Activated naive CD8-positive, alpha-beta T cell treated with anti-CD3 and anti-CD28 coated beads, Interleukin-2, amount 50 U/mL, for 24 hours (primary cell): ENCODE measurements at places on chromosomes 6 and 20.

DNA sequence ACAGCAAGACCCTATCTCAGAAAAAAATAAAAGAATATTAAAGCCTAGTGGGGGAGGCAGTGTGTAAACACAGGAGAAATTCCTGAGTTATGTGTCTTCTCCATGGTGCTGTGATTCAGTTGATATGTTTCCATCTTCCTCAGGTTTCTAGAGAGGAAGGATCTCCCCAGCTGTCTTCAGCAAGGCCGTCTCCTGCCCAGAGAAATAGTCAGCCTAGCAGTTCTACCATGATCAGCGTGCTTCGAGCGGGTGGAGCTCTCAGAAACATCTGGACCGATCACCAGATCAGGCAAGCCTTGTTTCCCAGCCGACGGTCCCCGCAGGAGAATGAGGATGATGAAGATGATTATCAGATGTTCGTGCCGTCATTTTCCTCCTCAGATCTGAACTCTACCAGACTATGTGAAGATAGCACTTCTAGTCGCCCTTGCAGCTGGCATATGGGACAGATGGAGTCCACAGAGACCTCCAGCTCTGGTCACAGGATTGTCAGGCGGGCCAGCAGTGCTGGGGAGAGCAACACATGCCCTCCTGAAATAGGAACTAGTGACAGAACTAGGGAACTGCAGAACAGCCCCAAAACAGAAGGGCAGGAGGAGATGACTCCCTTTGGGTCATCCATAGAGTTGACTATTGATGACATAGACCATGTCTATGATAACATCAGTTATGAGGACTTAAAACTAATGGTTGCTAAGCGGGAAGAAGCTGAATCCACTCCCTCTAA lies 34.9 kb upstream of the MTHFD1L start:
- DNase-seq, result no peak

DNA sequence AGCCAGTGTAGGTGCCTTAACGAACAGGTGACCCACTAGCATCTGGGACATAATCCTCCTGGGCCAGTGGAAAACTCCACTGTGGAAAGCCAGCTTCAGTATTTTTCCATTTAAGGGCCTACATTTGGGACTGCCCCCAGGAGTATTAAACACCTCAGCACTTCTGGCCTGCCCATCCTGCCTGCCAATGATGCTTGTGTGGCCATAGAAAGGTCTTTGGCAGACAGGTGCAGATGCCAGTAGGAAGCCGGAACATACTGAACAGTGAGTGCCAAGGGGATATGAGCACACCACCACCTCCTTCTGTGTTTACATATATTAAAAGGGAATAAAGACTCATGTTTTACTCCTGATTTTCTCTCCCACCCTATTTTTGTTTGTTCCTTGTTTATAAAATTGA lies 19.9 kb downstream of the MCM8 start:
- DNase-seq, result no peak

GRCh38 chr6:715709-716491 lies 23.0 kb upstream of the EXOC2 start:
- no peak for DNase-seq

GRCh38 chr6:111445861-111446267 lies 37.2 kb downstream of the REV3L start:
- DNase-seq, result no peak

- no peak for DNase-seq
These were observed 235.2 kb downstream of the ARID1B start for GRCh38 chr6:157012355-157012754.

GRCh38 chr20:63697357-63697867 lies 960 bp downstream of the TNFRSF6B start:
- DNase-seq, result no peak

- DNase-seq, result peak; percentile 5
These were observed 799 bp upstream of the SHPRH start for GRCh38 chr6:145964948-145965366.

GRCh38 chr20:31951203-31951529 lies 680 bp downstream of the PDRG1 start:
- no peak for DNase-seq

DNA sequence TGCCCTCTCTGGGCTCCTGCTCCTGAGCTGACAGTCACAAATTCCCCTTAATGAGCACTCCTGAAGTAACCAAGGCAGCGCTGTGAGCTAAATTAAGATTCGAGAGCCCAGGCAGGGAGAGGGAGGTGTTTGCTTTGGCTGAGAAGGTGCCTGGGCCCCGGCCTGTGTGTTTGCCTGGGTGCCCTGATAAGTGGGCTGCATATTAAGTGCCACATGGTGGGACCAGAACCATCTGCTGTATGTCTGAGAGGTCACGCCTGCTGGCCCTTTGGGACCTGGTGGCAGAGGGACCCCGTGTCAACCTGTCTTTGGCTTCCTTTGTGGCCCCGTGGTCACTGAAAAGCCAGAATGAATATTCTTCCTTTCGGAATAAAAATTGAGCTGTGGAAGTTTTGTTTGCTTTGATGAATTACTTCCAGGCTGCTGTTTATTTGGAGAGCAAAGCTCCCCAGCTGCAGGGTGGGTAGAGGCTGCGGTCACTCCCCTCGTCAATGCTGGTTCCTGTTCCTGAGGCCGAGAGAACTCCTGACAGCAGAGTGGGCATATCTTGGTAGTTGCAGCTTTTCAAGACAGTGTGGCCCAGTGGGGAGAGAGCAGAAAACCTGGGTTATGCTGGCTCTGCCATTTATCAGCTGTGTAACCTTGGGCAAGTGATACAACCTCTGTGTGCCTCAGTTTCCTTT lies 17.5 kb upstream of the KCNK16 start:
- no peak for DNase-seq

- DNase-seq, result no peak
These were observed 37.9 kb upstream of the CCN2 start for GRCh38 chr6:131989036-131989435.

DNA sequence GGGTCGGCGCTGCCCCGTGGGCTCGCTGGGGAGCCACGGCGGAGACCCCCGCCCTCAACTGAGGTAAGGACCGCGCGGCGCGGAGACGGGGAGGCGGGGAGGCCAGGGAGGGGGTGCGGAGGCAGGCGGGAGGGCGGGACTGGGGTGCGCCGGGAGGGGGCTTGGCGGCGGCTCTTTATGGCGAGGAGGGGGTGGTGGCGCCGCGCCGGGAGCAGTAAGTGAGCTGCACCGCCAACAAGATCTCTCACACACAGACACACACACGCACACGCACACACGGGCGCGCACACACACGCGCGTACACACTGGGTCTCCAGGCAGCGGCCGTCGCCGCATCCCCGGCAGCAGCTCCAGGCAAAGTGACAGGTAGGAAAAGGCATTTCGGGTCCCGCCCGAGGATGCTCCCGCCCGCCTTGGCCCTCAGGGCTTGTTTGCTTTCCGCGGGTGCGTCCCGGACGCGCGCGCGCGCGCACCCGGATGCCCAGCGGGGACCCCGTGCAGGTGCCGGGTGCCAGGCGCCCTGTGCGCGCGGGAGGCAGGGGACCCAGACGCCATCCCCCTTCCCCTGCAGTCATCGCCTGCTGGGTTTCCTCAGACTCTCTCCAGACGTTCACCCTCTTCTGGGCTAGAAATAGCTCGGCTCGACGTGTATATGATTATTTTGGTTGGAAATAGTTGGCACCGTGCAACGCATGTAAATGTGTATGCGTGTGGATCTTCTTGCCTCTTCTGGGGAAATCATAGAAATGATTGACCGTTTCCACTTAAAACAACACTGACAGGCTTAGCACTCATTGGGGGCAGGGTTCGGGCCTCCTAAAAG lies at the start of gene PLCB4:
Gene PLCB4 (plus strand): TSS at position 247 of the 823 bp plus-strand sequence. CDS start 238,728 bp downstream, outside the sequence.
- DNase-seq, result no peak

DNA sequence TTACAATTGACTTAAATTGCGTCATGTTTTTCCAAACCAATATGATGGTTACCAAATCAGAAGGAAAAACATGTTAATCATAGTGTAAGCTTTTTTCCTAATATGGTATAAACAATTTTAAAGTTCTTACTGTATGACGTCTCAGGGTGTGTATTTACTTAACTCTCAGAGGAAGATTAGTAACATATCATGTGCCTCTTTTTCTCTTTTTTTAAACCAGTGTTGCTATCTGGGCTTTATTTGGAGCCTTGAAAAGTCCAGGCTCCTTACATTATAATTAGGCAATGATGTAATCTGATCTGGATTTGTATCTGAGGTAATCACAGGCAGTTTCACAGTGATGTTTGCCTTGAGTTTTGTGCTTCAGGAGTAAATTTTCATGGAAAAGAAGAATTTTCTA lies 20.4 kb upstream of the RAB23 start:
- DNase-seq, result no peak

DNA sequence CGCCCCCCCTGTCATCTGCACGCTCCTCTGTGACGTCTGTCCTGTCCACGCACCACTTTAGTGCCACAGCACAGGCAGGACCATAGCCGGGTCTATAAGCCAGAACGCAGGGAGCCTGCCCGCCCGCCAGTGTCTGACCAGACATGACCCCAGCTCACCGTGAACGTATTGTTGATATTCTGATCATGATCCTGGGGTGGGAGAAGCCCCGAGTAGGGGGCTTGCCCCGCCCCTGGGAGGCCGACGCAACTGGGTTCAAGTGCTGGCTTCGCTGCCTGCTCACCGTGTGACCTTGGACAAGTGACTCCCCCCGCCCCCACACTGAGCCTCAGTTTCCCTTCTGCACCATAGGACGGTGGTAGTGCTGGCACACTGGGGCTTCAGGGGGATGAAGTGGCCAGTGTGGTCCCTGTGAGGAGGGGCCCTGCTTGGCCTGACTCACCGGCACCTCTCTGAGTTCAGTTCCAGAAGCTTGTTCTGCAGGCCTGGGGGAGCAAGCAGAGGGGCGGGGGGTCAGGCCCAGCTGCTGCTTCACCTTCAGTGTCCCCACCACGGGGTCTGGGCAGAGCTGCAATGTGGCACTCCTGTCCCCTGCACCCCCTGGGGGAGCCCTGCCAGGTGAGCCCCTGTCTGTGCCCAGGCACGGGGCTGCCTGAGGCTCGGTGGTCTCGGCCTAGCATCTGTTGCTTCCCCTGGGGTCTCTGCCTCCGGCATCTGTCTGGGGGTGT lies 9.2 kb downstream of the RBBP8NL start:
- DNase-seq, result no peak

DNA sequence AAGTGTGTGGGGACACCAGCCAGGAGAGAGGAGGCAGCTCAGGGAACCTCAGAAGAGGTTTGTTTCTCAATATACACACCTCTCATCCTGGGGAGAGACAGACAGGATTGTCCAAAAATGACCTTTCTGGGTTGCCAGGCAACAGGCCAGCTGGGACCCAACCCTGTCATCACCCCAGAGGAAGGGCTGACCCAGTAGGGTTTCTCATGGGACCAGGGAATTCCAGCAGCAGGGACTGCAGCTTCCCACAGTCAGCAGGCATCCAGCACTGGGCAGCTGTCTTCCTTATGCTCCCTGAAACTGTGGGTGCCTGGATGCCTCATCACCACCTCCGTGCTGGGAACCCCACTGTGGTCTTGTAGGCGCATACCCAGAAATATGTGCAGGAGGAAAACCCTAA lies 1.3 kb downstream of the C20orf202 start:
- no peak for DNase-seq

DNA sequence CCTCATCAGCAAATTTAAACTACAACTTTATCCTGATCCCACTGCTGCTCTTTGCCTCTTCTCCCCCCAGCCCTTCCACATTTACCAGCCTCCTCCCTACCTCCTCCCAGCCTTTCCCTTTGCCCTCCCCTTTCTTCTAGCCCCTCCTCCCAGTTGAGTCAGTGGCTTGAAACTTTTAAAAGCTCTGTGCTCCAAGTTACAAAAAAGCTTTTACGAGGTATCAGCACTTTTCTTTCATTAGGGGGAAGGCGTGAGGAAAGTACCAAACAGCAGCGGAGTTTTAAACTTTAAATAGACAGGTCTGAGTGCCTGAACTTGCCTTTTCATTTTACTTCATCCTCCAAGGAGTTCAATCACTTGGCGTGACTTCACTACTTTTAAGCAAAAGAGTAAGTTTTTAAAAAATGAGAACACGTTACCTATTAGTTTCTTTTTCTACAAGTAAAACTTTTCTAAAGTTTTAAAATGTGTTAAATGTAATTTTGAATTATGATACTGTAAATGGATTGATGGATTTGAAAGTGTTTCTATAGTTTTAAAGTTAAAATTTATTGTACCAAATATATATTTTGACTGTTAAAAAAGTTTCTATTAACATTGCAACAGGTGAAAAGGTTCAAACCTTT lies at the start of gene GJA1:
Gene GJA1 (plus strand): TSS at position 203 of the 626 bp plus-strand sequence. CDS start 11,202 bp downstream, outside the sequence.
- DNase-seq, result no peak

DNA sequence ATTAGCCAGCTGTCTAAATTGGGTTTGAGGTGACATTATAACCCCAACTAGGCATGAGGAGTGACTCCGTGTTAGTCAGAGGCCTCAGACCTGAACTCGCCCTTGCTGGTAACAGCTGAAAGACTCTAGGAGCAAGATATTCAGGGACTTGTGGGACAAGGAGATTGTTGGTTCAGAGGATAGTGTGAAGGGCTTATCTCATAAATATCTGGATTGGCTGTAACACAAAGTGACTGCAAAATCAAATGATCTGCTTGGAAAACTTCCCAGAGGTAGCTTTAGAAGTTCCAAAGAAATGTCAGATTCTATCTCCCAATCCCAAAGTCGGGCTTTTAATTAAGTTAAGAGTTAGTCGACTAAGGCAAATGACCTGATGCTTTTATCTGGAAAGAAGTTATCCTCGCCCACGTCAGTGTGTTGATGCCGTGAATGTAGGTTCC lies 72.4 kb downstream of the TULP4 start:
- no peak for DNase-seq

- DNase-seq, result no peak
These were observed 28.3 kb downstream of the NPEPL1 start for GRCh38 chr20:58720890-58721289.

DNA sequence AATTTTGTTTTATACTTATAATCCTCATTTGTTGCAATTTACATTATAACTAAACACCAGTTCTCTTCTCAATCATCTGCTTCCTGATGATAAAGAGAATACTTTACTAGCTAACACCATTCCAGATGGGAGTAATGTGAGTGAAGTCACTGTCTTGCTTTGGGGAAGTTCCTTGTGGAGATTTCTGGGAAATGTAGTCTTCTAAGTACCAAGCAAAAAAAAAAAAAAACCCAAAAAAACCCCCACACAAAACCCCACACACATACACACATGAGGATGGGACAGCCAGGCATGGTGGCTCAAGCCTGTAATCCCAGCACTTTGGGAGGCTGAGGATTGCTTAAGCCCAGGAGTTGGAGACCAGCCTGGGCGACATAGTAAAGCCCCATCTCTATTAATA lies 2.2 kb upstream of the SNPH start:
- DNase-seq, result no peak

DNA sequence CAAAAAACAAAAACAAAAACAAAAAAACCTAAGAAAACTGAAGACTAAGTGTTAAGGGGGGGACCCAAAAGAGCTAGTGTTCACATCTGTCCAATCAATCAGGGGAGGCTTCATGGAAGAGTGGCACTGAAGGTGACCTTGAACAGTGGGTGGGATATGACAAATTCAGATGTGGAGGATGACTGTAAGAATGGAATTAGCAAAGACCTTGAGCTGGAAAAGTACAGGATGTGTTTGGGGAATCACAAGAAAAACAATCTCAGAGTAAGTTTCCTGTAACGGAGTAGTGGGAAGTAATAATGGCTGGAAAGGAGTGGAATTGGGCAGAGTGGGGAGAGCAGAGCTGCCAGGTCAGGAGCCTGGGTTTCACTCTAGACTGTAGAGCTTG lies 2.9 kb upstream of the IER3 start:
- DNase-seq, result no peak

GRCh38 chr6:39945626-39946025 lies 11.4 kb upstream of the MOCS1 start:
- DNase-seq, result no peak
